ENCODE measurements at places on chromosomes 6 and 20.

DNA sequence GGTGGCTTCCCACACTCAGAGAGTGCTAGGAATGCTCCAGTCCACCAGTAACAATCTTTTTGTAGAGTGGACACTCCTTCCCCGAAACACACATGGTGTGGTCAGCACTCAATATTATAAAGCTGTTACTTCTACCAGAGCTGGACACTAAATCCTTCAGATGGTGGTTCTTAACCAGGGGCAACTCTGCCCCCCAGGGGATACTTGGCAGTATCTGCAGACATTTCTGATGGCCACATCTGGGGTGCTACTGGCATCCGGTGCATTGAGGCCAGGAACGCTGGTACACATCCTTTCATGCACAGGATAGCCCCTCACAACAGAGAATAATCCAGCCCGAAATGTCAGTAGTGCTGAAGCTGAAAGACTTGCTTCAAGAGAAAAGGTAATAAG lies 124.4 kb downstream of the NFATC2 start:
- peaks cover 55% of the 10 kb centered on the region for H3K4me1 ChIP-seq
- no peak for DNase-seq
- H3K4me3 ChIP-seq: no peak overlapping the region
- peak overlapping the region; percentile 55 for H3K27ac ChIP-seq
- H3K36me3 ChIP-seq: peaks cover 67% of the 10 kb centered on the region
- H3K27me3 ChIP-seq: no peaks in the 10 kb centered on the region

DNA sequence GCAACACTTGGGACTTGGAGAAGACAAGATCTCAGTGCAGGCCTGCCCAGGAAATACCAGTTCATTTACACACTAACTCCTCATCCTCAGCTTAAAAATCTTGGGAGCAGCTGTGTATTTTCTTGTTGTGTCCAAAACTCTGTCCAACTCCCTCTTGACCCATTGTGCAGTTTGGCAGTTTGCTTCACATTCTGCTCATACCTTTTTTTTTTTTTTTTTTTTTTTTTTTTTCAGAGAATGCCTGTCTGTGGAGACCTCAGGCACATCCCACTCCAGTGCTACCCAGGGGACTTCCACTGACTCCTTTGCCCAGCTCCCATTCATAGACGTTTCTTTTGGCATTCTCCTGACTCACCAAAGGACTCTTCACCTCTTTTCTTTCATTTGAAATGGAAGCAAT lies 265.8 kb upstream of the TCF21 start:
- no peaks in the 10 kb centered on the region for H3K27me3 ChIP-seq
- no peaks in the 10 kb centered on the region for H3K36me3 ChIP-seq
- no peak for DNase-seq
- no peaks in the 10 kb centered on the region for H3K4me1 ChIP-seq
- no peak overlapping the region for H3K4me3 ChIP-seq

- H3K27me3 ChIP-seq: no peaks in the 10 kb centered on the region
- H3K36me3 ChIP-seq: peaks cover 1% of the 10 kb centered on the region
- H3K4me1 ChIP-seq: no peaks in the 10 kb centered on the region
Measured at GRCh38 chr6:111552241-111552744, 53.4 kb downstream of the TRAF3IP2 start.

- H3K4me3 ChIP-seq: no peak overlapping the region
- DNase-seq: no peak
- no peaks in the 10 kb centered on the region for H3K27me3 ChIP-seq
- H3K4me1 ChIP-seq: peaks cover 35% of the 10 kb centered on the region
- no peak overlapping the region for H3K27ac ChIP-seq
Measured at GRCh38 chr6:83069633-83070032, 2.2 kb downstream of the DOP1A start.

GRCh38 chr6:46832816-46833215 lies 39.6 kb downstream of the MEP1A start:
- H3K27ac ChIP-seq: no peak overlapping the region
- H3K4me3 ChIP-seq: no peak overlapping the region
- H3K4me1 ChIP-seq: no peaks in the 10 kb centered on the region
- H3K27me3 ChIP-seq: no peaks in the 10 kb centered on the region
- no peak for DNase-seq

GRCh38 chr6:81984599-81984998 lies 232.1 kb upstream of the TENT5A start:
- no peaks in the 10 kb centered on the region for H3K4me1 ChIP-seq

GRCh38 chr6:14149053-14149738 lies 31.6 kb downstream of the CD83 start:
- peaks cover 7% of the 10 kb centered on the region for H3K27me3 ChIP-seq
- H3K27ac ChIP-seq: no peak overlapping the region
- H3K4me1 ChIP-seq: no peaks in the 10 kb centered on the region
- no peak overlapping the region for H3K4me3 ChIP-seq
- no peaks in the 10 kb centered on the region for H3K36me3 ChIP-seq

GRCh38 chr6:15845492-15845891 lies 182.7 kb upstream of the DTNBP1 start:
- DNase-seq: no peak
- no peak overlapping the region for H3K27ac ChIP-seq
- H3K36me3 ChIP-seq: no peaks in the 10 kb centered on the region
- H3K4me1 ChIP-seq: no peaks in the 10 kb centered on the region
- H3K4me3 ChIP-seq: no peak overlapping the region
- peaks cover 11% of the 10 kb centered on the region for H3K27me3 ChIP-seq

DNA sequence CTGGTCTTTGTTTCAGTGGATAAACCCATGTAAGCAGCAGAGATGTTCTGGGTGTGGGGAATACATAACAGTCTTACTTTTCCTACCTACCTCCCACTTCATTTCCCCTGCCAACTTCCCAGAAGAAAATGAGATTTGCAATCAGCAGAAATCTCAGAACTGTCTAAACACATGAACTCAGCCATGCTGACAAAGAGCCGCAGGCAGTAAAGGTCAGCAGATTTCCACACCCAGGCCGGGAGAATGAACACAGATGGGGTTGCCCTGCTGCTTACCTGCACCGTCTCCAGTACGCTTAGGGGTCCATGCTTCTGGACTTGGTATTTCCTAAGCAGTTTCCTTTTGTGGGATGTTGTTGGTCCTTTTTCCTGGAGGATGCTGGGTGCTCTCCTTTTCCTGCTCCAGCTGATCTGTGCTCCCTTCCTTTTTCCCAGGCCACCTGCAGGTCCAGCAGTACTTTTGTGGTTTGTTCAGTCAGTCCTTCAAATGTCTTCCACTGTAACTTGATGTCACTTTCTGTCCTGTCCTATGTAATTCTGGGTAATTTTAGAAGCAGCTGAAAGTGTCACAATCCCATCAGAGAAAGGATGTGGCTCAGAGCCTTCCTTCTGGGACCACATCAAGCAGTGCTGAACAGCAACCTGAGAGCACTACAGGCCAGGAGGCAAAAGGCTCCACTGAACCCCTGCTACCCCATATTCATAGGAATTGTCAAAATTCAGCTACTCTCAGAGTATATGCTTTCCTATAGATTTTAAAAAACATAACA lies 129.0 kb downstream of the CEP57L1 start:
- H3K27me3 ChIP-seq: peaks cover 7% of the 10 kb centered on the region
- peaks cover 34% of the 10 kb centered on the region for H3K4me1 ChIP-seq
- DNase-seq: peak; percentile 63
- no peaks in the 10 kb centered on the region for H3K36me3 ChIP-seq
- H3K27ac ChIP-seq: no peak overlapping the region
- no peak overlapping the region for H3K4me3 ChIP-seq

GRCh38 chr20:3749689-3750531 lies 17.4 kb downstream of the HSPA12B start:
- peaks cover 23% of the 10 kb centered on the region for H3K4me1 ChIP-seq
- peaks cover 45% of the 10 kb centered on the region for H3K27me3 ChIP-seq

- H3K36me3 ChIP-seq: no peaks in the 10 kb centered on the region
- no peak overlapping the region for H3K27ac ChIP-seq
- peaks cover 25% of the 10 kb centered on the region for H3K27me3 ChIP-seq
- no peaks in the 10 kb centered on the region for H3K4me1 ChIP-seq
- no peak overlapping the region for H3K4me3 ChIP-seq
- DNase-seq: no peak
Measured at GRCh38 chr6:112216662-112217551, 37.5 kb downstream of the LAMA4 start.

GRCh38 chr20:17785007-17785406 lies 85.2 kb downstream of the BANF2 start:
- peaks cover 18% of the 10 kb centered on the region for H3K27me3 ChIP-seq
- no peak overlapping the region for H3K4me3 ChIP-seq
- no peaks in the 10 kb centered on the region for H3K36me3 ChIP-seq
- no peak overlapping the region for H3K27ac ChIP-seq

- peaks cover 6% of the 10 kb centered on the region for H3K27me3 ChIP-seq
- DNase-seq: no peak
- H3K27ac ChIP-seq: no peak overlapping the region
Measured at GRCh38 chr6:18495236-18495635, 108.1 kb downstream of the RNF144B start.

GRCh38 chr6:157708933-157709332 lies 114.1 kb upstream of the SNX9 start:
- H3K4me3 ChIP-seq: no peak overlapping the region
- no peaks in the 10 kb centered on the region for H3K36me3 ChIP-seq
- H3K27me3 ChIP-seq: peaks cover 21% of the 10 kb centered on the region
- no peaks in the 10 kb centered on the region for H3K4me1 ChIP-seq
- H3K27ac ChIP-seq: no peak overlapping the region

GRCh38 chr20:44442298-44443070 lies 33.2 kb upstream of the TTPAL start:
- H3K36me3 ChIP-seq: no peaks in the 10 kb centered on the region
- H3K4me3 ChIP-seq: no peak overlapping the region
- H3K27me3 ChIP-seq: peaks cover 14% of the 10 kb centered on the region
- DNase-seq: no peak
- H3K4me1 ChIP-seq: no peaks in the 10 kb centered on the region

DNA sequence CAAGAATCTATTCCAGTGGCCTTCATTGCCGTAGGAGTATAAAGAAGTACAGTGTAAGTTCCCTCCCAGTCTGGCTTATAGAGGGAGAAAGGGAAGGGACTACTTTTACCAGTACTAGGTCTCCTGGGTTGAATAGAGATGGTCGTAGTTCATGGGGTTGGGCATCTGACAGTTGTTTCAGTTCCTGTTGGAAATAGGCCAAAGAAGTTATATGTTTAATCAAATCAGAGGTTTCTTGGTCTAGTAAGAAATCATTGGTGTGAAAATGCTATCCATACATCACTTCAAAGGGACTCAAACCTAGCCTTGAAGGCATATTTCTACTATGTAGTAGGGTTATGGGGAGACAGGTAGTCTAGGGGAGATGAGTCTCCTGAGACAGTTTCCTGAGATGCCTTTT lies 45.6 kb upstream of the MAN1A1 start:
- H3K4me1 ChIP-seq: no peaks in the 10 kb centered on the region
- H3K36me3 ChIP-seq: no peaks in the 10 kb centered on the region
- no peak for DNase-seq
- H3K27ac ChIP-seq: no peak overlapping the region
- H3K27me3 ChIP-seq: peaks cover 7% of the 10 kb centered on the region

GRCh38 chr20:41413169-41413568 lies 46.6 kb upstream of the EMILIN3 start:
- H3K4me1 ChIP-seq: peaks cover 18% of the 10 kb centered on the region
- peaks cover 48% of the 10 kb centered on the region for H3K36me3 ChIP-seq
- no peaks in the 10 kb centered on the region for H3K27me3 ChIP-seq
- no peak for DNase-seq
- H3K4me3 ChIP-seq: no peak overlapping the region
- H3K27ac ChIP-seq: no peak overlapping the region

- H3K27me3 ChIP-seq: no peaks in the 10 kb centered on the region
- H3K4me1 ChIP-seq: peaks cover 96% of the 10 kb centered on the region
- peaks cover 75% of the 10 kb centered on the region for H3K36me3 ChIP-seq
- no peak for DNase-seq
- H3K4me3 ChIP-seq: no peak overlapping the region
- peak overlapping the region; percentile 80 for H3K27ac ChIP-seq
Measured at GRCh38 chr6:158808941-158809678, 10.1 kb downstream of the EZR start.

GRCh38 chr6:14489445-14489844 lies 371.9 kb downstream of the CD83 start:
- H3K27me3 ChIP-seq: peaks cover 10% of the 10 kb centered on the region
- no peak overlapping the region for H3K27ac ChIP-seq
- H3K4me1 ChIP-seq: no peaks in the 10 kb centered on the region

GRCh38 chr20:32231847-32232246 lies 24.2 kb downstream of the POFUT1 start:
- peaks cover 62% of the 10 kb centered on the region for H3K36me3 ChIP-seq
- peaks cover 25% of the 10 kb centered on the region for H3K4me1 ChIP-seq
- H3K4me3 ChIP-seq: no peak overlapping the region
- H3K27ac ChIP-seq: peak overlapping the region; percentile 94

GRCh38 chr6:5547556-5547955 lies 286.2 kb downstream of the FARS2 start:
- peaks cover 28% of the 10 kb centered on the region for H3K36me3 ChIP-seq
- H3K4me3 ChIP-seq: no peak overlapping the region
- no peak for DNase-seq
- no peaks in the 10 kb centered on the region for H3K4me1 ChIP-seq

- H3K4me1 ChIP-seq: no peaks in the 10 kb centered on the region
- H3K4me3 ChIP-seq: no peak overlapping the region
- DNase-seq: no peak
- H3K27ac ChIP-seq: no peak overlapping the region
Measured at GRCh38 chr20:8375898-8376297, 243.8 kb downstream of the PLCB1 start.

- no peak overlapping the region for H3K27ac ChIP-seq
- no peaks in the 10 kb centered on the region for H3K27me3 ChIP-seq
- no peak for DNase-seq
Measured at GRCh38 chr6:7894262-7895124, 16.1 kb downstream of the TXNDC5 start.

GRCh38 chr6:117531809-117532725 lies 49.6 kb downstream of the DCBLD1 start:
- no peaks in the 10 kb centered on the region for H3K36me3 ChIP-seq
- H3K27ac ChIP-seq: no peak overlapping the region
- no peak overlapping the region for H3K4me3 ChIP-seq
- no peaks in the 10 kb centered on the region for H3K4me1 ChIP-seq
- H3K27me3 ChIP-seq: no peaks in the 10 kb centered on the region

GRCh38 chr6:119493980-119494379 lies 144.4 kb upstream of the MAN1A1 start:
- H3K36me3 ChIP-seq: peaks cover 3% of the 10 kb centered on the region

- H3K27me3 ChIP-seq: peaks cover 23% of the 10 kb centered on the region
- no peak overlapping the region for H3K27ac ChIP-seq
- peaks cover 6% of the 10 kb centered on the region for H3K36me3 ChIP-seq
- no peak for DNase-seq
- peaks cover 19% of the 10 kb centered on the region for H3K4me1 ChIP-seq
Measured at GRCh38 chr6:41685641-41686380, 47.5 kb downstream of the MDFI start.

DNA sequence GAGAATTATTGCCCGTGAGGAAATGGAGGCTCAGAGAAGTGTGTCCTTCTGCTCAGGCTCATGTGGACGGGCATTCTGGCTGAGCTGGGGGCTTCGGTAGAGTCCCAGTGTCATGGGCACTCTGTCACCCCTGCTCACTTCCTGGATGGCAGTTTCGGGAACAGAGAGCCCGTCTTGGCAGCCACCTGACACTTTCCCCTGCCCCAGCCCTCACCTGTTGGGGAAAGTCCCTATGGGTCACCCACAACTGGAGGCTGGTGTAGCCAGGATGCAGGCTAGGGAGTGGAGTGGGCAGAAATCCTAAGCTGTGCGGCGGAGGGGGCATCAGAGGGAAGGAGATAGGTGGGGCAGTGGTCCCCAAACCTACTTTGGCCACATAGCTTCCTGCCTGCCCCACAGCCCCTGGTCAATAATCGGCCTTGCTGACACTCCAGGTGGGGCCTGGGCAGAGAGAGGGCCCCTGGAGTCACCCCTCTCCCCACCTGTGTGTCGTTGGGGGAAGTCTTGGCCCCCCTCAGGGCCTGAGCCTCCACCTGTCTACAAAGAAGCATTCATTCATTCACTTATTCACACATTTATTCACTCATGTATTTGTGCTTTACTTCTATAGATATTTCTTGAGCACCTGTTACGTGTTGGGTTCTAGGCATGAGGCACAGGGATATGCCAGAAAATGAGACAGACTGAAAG lies 40.5 kb downstream of the SNAI1 start:
- peaks cover 13% of the 10 kb centered on the region for H3K27me3 ChIP-seq
- H3K27ac ChIP-seq: no peak overlapping the region
- H3K4me1 ChIP-seq: peaks cover 6% of the 10 kb centered on the region
- H3K36me3 ChIP-seq: no peaks in the 10 kb centered on the region
